ENCODE measurements at places on chromosomes 7 and 10.

DNA sequence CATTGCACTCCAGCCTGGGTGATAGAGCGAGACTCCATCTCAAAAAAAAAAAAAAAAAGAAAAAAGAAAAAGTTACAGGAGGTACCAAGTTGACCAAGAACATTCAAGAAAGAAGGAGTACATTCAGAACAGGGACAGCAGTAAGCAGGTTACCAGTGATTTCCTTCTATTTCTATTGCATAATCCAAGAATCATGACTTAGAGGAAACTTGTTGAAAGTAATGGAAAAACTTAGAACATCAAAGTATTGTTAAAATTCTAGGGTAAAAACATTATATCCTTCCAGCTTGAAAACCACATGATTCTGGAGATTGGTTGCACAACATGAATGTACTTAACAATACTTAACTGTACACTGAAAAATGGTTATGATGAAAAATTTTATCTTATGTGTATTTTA lies 25.2 kb downstream of the RAPGEF5 start:
- no peak for DNase-seq

- DNase-seq: no peak
Measured at GRCh38 chr7:136900005-136900404, 31.6 kb downstream of the CHRM2 start.

GRCh38 chr7:99369767-99370391 lies 4.7 kb upstream of the ARPC1B start:
- DNase-seq: no peak

DNA sequence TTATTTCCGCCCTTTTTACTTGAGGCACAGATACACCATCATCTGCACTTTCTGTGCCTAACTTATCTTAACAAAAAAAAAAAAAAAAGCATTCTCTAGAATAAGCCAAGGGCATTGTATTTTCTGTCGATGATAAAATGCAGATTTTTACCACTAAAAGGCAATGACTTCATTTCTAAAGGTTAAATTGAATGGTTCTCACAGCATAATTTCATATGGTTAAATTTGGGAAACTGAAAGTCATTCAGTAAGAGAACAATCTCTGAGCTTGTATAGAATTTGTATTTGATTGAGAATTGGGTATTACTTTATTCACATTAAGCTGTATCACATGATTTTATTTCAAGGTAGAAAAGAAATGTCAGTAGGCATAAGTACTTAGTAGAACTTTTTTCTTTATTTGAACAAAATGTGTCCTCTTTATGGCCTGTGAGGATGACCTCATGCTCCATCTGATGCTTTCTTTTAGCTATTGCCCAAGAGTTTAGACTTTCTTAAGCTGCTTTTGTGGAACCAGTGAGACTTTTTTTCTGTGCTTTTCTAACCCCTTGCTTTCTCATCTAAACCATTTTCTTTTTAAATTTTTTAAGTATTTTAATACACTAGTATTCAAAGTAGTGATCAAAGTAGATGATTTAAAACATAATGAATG lies 110.3 kb downstream of the LRRC4 start:
- DNase-seq: no peak

DNA sequence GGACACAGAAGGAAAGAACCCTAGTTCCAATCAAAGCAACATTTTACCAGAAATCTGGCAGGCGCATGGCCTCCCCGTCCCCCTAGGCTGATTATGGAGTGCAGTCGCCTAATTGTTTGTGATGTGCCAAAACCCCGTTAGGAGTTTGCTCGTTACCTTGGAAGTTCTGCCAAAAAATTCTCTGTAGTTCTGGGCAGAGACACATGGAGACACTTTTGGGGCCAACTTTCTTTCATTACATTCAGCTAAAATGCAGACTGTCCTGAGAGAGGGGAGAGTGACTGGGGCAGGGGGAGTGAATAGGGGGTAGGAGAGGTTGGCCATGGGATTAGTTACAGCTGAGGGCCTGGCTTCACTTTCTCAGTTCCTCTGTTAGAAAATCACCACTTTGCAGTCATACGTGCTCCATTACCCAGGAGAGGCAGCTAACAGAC lies 158.0 kb upstream of the NPVF start:
- DNase-seq: peak; percentile 74

GRCh38 chr10:68558478-68558877 lies 1.7 kb upstream of the TET1 start:
- DNase-seq: no peak

DNA sequence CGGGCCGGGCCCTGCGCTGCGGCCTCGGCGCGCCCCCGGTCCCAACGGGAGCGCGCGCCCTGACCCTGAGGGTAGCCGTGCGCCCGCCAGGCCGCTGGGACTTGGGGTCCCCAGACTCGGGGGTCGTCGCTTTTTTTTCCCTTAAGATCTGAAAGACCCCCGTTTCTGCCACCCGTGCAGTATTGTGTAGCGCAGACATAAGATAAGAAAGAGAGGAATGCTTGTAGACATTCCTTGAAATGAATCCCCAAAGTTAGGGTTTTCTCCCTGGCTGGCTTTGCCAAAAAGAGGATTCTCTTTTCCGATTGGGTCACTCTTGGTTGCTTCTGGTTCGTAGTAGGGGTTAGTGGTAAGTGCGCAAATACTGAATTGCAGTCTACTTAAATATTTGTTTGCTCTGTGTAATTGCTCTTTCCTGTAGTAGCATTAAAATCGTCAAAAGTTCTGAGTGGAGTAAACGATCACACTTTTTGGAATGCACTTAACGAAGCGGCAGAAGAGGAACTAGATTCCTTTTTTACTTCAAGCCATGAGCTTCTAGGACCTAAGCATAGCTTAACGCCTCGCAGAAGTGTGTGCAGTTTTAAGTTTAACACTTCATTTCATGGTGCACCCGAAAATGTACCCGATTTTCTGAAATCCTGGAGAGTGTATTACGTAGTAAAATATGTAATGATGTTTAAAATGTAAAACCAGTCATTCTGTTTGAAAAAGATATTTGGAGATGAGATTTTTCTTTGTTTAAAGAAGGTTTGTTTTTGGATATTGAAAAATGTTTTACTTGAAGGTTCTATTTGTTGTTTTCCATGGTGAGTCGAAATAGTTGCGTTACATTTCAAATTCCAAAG lies 1.3 kb downstream of the CUL1 start:
- peak; percentile 70 for DNase-seq

DNA sequence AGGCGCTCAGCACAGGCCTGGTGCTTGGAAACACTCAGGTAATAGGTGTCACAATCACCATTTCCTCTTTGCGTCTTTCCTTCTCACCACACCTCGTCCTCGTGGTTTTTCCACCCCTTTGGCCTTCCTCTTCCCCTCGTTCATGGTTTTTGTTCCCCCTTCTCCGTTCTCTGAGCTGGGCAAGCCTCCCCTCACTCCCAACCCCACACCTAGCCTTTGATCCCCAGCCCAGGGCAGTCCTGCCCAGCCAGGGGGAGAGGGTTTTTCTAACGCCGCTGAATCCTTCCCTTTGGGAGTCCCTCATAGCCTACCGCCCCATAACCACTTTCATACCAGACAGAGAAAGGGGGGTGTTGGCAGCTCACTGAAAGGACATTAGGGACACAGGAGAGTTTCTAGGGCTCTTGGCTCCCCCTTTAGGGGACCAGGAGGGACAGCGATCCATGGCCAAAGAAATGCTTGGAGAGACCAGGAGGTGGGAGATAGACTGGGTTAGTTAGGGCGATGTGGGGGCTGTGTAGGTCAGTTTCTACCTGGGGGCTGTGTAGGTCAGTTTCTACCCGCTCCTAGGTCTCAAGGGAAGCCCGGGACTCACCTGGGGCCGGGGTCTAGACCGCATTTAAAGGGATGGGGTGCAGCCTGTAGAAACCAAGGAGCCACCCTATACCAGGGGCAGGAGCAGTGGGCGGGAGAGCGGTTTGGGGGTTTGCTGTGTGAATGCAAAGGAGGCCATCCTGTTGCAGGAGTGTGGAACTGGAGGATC lies 1.4 kb downstream of the EPHB4 start:
- no peak for DNase-seq

GRCh38 chr10:96719200-96719599 lies 1.1 kb downstream of the PIK3AP1 start:
- DNase-seq: no peak

GRCh38 chr7:54664235-54665228 lies 94.5 kb downstream of the SEC61G start:
- peak; percentile 76 for DNase-seq

DNA sequence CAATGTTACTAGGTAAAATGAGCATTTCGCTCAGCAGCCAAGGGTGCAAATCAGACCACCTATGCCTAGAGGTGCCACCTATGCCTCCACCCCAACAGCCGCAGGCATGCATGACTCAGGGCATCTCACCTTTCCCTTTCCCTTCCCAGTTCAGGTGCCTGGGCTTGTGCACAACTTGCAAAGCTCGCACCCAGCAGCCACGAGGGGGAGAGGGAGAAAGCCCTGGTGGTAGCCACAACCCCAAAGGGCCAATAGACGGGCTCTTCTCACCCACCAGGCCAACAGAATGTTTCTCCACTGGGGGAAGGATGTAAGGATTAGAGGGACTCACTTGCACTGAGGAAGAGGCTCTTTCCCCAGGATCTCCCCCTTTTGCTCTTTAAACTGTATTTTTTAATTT lies 462.3 kb upstream of the PCDH15 start:
- no peak for DNase-seq

DNA sequence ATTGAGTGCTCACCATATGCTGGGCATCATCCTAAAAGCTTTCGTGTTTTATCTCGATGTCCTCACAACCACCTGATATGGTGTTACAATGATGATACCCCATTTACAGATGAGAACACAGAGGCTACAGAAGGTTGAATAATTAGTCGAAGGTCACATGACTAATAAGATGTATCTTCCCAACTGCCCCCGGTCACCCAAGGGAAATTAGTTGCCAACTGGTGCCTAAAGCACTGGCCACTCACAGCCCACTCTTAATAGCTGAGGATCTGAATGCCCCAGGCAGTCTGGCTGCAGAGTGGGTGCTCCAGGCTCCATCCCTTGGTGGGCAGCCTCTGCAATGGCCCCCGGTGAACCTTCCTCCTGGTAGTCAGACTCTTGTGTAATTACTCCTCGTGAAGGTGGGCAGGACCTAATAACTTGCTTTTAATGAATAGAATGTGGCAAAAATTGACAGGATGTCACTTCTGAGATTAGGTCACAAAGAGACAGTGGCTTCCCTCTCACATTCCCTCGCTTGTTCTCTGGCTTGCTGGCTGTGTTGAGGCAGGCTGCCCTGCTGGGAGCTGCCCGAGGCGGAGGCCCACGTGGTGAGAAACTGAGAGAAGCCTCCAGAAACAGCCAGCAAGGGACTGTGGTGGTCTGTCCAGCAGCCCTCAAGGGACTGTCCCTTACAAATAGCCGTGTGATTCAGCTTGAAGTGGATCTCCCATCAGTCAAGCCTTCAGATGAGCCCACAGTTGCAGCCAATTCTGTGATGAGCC lies 109.4 kb downstream of the ARHGAP22 start:
- DNase-seq: peak; percentile 38

DNA sequence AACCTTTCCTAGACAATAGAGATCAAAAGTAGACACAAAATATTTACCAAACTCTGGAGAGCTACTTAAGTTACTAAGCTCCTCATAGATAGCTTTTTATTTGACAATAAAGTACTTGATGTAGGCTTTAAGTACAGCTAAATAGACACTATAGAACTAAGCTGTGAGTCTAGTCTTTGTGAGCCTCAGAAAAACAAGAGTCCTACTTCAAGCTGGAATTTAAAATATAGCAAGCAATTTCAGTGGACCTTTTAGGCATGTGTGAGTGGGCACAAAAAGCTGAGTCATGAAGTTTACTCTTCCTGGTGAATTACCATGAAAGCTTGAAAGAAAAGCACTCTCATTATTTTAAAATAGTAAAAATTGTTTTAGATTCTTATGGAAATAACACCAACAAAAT lies 76.1 kb downstream of the ADD3 start:
- no peak for DNase-seq

DNA sequence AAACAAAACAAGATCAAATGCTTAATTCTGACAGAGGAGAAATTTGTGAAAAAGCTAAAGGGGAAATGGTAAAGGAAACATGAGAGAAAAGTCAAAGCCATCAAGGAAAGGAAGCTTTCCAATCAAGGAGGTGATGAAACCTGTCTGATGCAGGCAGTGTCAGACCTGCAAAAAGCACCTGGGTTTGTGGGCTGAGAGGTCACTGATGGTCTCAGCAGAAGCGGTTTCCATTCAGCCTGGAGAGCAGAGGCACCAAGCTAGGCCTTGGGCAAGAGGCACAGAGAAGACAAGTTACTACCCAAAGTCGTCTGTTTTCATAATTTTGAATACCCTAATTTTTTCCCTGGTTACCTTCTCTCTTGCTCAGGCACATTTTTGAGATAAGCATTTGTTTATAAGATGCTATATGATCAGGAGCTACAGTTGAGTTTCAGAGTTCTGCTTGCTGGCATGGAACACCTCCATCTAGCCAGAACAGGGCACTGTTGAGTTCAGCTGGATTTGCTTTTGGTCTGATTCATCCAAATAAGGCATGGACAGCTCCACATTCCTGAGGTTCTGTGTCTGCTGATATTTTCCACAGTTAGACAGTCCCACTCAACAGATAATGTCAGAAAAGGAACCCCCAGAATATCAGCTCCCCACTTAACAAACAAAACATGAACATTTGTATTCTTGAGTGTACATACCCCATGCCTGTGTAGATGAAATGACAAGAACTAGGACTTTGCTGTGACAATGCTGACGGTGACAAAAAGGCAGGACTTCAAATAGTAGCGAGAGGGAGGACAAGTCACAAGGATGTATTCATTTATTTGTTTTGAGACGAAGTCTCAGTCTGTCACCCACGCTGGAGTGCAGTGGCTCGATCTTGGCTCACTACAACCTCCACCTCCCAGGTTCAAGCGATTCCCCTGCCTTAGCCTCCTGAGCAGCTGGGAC lies 4.9 kb upstream of the PPIA start:
- no peak for DNase-seq

GRCh38 chr7:8176370-8177081 lies 85.4 kb downstream of the ICA1 start:
- no peak for DNase-seq

DNA sequence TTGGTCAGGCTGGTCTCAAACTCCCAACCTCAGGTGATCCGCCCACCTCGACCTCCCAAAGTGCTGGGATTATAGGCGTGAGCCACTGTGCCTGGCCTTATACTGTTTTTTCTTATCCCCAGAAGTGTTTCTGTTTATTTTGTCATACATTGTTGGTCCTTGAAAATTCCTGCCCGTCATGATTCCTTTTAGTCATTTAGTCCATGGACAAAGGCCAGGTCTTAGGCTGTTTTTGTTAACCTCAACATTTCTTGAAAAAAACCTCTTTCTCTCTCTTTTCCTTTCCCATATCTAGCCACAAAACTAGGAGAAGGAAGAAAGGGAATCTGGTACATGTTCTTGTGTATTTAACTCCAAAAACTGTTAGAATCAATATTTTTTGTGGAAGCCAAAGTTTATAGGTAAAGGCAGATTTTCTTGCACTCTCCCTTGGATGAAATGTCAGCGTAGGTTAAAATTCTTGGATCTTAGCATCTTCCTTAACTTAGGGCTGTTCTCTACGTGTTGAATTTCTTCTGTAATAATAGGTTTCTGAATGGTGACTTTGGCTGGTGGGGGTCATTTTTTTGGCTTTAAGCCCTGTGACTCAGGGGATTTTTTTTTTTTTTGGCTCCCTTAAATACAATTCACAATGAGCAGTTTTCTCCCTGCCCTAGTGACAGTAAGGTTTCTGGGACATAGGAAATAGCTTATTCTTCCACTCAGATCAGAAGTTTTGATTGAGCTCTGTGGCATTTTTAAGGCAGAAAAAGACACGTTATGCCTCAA lies 500.8 kb downstream of the AUTS2 start:
- no peak for DNase-seq
